ENCODE measurements at places on chromosomes 11 and 22.

DNA sequence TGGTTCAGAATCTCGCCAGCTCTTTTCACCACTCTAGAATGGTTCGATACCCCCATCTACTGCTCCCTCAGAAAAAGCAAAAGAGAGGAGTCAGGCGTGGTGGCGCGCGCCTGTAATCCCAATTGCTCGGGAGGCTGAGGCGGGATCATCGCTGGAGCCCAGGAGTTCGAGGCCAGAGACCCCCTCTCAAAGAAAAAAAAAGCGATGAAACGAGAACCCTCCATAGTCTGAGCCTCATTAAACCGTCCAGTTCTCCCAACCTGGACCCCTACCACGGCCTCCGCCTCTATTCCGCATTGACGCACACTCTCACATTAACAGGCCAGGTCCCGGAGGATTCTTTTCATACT, 439 bp downstream of the SPA17 start:
- no peak for DNase-seq

DNA sequence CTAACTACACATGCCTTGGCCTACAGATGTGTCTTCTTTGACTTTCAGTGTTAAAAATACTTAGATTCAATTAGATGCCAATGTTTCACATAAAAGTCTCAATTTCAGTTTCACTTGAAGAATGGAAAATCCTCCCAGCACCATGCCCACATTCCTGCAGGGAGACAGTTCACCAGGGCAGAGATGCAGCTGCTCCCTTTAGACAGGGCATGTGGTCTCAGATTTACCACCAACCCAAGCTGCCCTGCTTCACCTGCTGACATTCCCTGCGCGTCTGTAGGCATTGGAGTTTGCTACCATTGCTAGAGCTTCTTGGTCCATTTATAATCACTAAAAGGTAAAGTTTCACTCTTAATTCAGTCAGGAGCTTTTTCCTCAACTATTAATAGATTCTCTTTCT, 113.9 kb downstream of the ARFGAP2 start:
- no peak for DNase-seq

DNA sequence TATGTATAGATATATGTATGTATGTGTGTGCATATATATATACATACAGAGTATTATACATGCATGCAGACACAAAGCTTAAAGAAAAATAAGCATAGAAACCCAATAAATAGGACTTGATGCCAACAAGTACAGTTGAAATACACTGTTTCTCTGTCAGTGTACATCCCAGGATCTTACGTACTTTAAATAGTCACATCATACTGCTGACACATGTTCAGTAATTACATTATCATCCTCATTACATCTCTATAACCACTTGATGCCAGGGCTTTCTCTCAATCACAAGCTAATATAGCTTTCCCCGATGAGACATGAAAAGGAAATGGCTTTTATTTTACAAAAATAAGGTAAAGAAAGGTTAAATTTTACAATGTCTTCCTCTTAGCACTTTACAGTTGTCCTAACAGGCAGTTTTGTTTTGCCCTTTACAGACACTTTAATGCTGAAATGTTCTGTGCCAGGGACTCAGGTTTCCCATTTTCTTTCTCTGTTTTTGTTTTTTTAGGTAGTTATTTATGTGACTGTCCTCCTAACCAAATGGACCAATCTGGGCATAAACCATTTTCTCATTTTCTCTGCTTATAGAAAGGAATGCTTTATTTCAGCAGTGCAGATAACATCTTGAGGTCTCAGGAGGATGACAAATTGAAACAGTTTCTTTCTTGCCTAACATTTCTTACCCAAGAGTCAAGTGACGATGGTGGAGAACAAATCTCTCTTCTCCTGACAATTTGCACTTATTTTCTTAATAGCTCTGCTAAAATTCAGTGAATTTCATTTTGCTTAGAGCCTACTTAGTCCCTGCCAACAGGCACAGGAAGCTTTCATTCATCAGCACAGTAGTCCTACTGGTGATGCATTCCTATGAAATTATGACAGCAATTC, 350.2 kb downstream of the TTC28 start:
- no peak for DNase-seq

GRCh38 chr22:29147331-29147899, 58.3 kb upstream of the EMID1 start:
- no peak for DNase-seq

- no peak for DNase-seq
Observed at GRCh38 chr11:65058419-65059054, at the start of gene NAALADL1. Gene NAALADL1 (minus strand): TSS chr11:65058553. CDS start chr11:65058521, 32 bp downstream.

DNA sequence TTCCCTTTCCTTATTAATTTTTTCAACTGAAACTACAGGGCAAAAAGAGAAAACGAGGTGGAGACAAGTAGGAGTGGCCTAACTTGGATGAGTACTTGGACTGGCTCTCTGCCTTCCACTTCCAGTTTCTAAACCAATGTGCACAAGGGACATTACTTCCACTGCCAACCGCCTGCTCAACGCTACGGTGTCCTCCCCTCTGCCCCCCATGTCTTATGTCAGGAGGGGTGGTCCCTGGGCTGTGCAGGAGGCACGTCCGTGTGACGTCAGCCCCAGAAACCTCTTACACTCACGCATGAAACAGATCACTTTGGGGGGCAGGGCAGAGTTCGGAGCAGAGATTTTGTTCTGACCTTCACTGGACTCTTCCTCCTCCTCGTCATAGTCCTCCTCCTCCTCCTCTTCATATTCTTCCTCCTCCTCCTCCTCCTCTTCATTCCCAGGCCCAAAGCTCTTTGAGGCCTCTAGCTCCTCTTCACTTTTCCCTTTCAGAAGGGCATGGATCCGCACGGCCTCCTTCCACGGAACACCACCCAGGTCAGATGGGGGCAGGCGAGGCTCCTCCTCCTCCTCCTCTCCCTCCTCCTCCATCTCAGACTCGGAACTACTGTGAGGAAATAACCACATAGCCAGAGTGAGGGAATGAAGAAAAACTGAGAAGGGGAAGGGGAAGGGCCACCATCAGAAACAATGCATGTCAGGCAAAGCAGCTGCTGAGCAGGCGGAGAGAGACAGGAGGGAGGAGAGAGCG, 57.4 kb upstream of the BID start:
- DNase-seq, result no peak

Data from lower leg skin (tissue), 4 donors.